Progenitor cell of endocrine pancreas (in vitro differentiated cells): ENCODE measurements at places on chromosomes 4 and X.

GRCh38 chr4:1049591-1049905, 38.1 kb downstream of the FGFRL1 start:
- no peaks in the 10 kb centered on the region for H3K4me1 ChIP-seq
- H3K4me3 ChIP-seq, result no peak overlapping the region
- H3K27me3 ChIP-seq, result peaks cover 58% of the 10 kb centered on the region
- no peak for DNase-seq
- no peak overlapping the region for H3K27ac ChIP-seq

- H3K4me3 ChIP-seq, result no peak overlapping the region
- H3K36me3 ChIP-seq, result no peaks in the 10 kb centered on the region
- DNase-seq, result no peak
Measured at GRCh38 chr4:112184438-112184837, 39.2 kb downstream of the FAM241A start.

- H3K4me1 ChIP-seq, result peaks cover 12% of the 10 kb centered on the region
- DNase-seq, result no peak
- peak overlapping the region; percentile 74 for H3K27ac ChIP-seq
- H3K4me3 ChIP-seq, result no peak overlapping the region
- peaks cover 10% of the 10 kb centered on the region for H3K36me3 ChIP-seq
- H3K27me3 ChIP-seq, result no peaks in the 10 kb centered on the region
Measured at GRCh38 chr4:165301833-165302232, 25.6 kb upstream of the MSMO1 start.

- no peaks in the 10 kb centered on the region for H3K36me3 ChIP-seq
- H3K27ac ChIP-seq, result peak overlapping the region; percentile 50
- DNase-seq, result no peak
- peaks cover 17% of the 10 kb centered on the region for H3K4me1 ChIP-seq
- H3K4me3 ChIP-seq, result no peak overlapping the region
Measured at GRCh38 chr4:115110191-115111181, 2.9 kb downstream of the NDST4 start.

GRCh38 chr4:3463556-3464348, 646 bp downstream of the DOK7 start:
- H3K4me1 ChIP-seq, result no peaks in the 10 kb centered on the region
- H3K27me3 ChIP-seq, result peaks cover 32% of the 10 kb centered on the region
- no peaks in the 10 kb centered on the region for H3K36me3 ChIP-seq

DNA sequence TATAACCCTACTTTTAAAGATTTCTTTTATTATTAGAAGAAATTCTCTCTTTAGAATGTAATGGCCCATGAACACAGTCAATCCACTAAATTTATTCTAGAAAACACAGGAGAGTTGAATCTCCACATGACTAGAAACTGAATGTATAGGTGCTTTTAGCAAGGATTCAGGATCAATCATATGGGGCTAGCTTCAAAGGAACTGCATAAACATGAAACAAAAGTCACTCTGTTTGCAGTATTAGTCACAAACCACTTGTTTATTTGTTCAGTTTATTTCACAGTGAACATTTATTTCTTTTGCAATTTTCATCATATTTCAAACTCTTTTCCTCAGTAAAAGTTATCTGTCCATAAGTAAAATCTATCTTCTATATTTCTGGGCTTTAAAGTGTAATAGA, 1604.6 kb downstream of the PCDH18 start:
- no peaks in the 10 kb centered on the region for H3K36me3 ChIP-seq
- peaks cover 1% of the 10 kb centered on the region for H3K4me1 ChIP-seq
- H3K27ac ChIP-seq, result no peak overlapping the region
- no peaks in the 10 kb centered on the region for H3K27me3 ChIP-seq
- DNase-seq, result no peak

- H3K36me3 ChIP-seq, result peaks cover 5% of the 10 kb centered on the region
- H3K27ac ChIP-seq, result no peak overlapping the region
- H3K4me3 ChIP-seq, result peak overlapping the region; percentile 90
Measured at GRCh38 chr4:98930311-98930865, 1.5 kb upstream of the EIF4E start.

DNA sequence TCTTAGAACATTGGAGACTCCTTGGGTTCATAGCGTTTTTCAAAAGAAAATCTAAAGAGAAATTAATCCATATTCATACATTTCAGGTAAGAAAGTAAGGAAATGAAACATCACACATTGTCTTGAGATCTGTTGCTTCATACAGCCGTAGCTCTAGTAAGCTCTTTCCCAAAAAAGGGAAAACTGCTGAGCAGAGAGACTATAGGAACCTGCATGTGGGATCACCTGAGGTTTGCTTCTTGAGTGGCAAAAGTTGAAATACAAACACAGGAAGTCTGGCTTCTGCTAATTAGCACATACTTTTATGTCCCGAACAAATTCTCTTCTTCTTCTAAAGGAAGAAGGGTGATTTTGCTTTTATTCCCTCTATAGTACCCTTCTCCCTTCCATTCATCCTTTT, 57.7 kb downstream of the MRPL1 start:
- no peaks in the 10 kb centered on the region for H3K27me3 ChIP-seq
- no peak for DNase-seq
- H3K36me3 ChIP-seq, result peaks cover 15% of the 10 kb centered on the region
- H3K27ac ChIP-seq, result no peak overlapping the region
- peaks cover 5% of the 10 kb centered on the region for H3K4me1 ChIP-seq

- no peak overlapping the region for H3K4me3 ChIP-seq
- no peak for DNase-seq
Measured at GRCh38 chr4:176534566-176534965, 214.8 kb downstream of the SPCS3 start.

GRCh38 chr4:24076811-24077210, 187.0 kb upstream of the PPARGC1A start:
- no peak for DNase-seq
- H3K4me1 ChIP-seq, result peaks cover 2% of the 10 kb centered on the region
- no peak overlapping the region for H3K4me3 ChIP-seq

DNA sequence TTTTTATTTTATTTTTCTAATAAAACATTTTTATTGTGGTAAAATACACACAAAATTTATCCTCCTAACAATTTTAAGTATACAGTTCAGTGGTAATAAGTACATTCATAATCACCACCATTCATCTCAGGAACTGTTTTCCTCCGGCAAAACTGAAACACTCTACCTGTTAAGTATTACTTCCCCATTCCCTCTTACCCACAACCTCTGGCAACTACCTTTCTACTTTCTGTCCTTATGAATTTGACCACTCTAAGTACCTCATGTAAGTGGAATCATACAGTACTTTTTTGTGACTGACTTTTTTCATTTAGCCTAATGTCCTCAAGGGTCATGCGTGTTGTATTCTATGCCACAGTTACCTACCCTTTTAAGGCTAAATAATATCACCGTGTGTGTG, 21.1 kb upstream of the HSFX4 start:
- H3K4me3 ChIP-seq, result no peak overlapping the region
- H3K27me3 ChIP-seq, result no peaks in the 10 kb centered on the region
- H3K36me3 ChIP-seq, result no peaks in the 10 kb centered on the region
- H3K27ac ChIP-seq, result no peak overlapping the region
- DNase-seq, result no peak

- H3K4me1 ChIP-seq, result peaks cover 4% of the 10 kb centered on the region
- H3K27me3 ChIP-seq, result no peaks in the 10 kb centered on the region
- peak overlapping the region; percentile 41 for H3K27ac ChIP-seq
- H3K4me3 ChIP-seq, result no peak overlapping the region
- no peaks in the 10 kb centered on the region for H3K36me3 ChIP-seq
- no peak for DNase-seq
Measured at GRCh38 chr4:70954032-70954431, 39.4 kb upstream of the DCK start.

GRCh38 chr4:8769645-8770517, 101.8 kb downstream of the HMX1 start:
- H3K36me3 ChIP-seq, result no peaks in the 10 kb centered on the region
- H3K27me3 ChIP-seq, result peaks cover 21% of the 10 kb centered on the region
- H3K4me1 ChIP-seq, result no peaks in the 10 kb centered on the region
- no peak overlapping the region for H3K27ac ChIP-seq
- no peak overlapping the region for H3K4me3 ChIP-seq
- no peak for DNase-seq

DNA sequence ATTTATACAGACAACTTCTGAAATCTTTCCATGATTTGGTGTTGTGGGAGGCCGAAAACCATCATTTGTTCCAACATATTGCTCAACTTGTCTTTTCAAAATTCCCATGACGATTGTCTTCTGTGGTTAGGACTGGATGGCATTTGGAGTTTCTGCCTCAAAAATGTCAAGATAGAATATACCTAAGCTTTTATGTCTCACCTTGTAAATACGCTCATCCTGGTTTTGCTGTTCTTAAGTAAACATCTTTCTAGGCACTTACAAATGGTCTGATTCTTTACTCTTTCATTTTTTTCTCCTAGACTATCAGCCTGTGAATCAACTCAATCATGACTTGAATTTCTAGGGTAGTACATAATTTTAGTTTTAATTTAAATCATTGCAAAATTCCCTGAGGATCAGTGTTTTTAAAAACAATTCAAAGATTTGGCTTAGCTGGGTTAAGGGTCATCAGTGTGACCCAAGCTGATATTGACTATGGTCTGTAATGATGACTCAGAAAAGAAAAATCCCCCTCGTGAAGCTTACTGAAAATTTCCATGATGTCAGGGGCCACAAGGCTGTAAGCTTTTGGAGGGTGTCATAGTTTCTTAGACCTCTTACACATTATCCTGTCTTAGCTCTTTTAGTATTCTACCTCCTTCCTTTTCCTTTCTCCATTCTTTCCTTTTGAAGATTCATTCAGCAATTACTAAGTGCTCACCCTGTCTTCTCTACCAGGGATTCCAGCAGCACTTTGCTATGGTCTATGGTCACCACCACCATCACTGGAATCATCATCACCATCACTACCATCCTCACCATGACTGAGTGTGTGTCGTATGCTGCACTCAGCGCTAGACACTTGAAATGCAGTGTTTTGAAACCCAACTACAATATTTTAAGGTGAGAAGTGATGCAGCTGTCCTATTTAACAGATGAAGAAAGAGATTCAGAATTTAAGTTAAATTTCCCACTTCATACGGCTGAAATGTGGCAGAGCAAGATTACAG, 124.4 kb downstream of the CPE start:
- no peaks in the 10 kb centered on the region for H3K27me3 ChIP-seq
- H3K4me1 ChIP-seq, result peaks cover 7% of the 10 kb centered on the region
- H3K36me3 ChIP-seq, result peaks cover 8% of the 10 kb centered on the region
- peak overlapping the region; percentile 80 for H3K27ac ChIP-seq
- no peak overlapping the region for H3K4me3 ChIP-seq

DNA sequence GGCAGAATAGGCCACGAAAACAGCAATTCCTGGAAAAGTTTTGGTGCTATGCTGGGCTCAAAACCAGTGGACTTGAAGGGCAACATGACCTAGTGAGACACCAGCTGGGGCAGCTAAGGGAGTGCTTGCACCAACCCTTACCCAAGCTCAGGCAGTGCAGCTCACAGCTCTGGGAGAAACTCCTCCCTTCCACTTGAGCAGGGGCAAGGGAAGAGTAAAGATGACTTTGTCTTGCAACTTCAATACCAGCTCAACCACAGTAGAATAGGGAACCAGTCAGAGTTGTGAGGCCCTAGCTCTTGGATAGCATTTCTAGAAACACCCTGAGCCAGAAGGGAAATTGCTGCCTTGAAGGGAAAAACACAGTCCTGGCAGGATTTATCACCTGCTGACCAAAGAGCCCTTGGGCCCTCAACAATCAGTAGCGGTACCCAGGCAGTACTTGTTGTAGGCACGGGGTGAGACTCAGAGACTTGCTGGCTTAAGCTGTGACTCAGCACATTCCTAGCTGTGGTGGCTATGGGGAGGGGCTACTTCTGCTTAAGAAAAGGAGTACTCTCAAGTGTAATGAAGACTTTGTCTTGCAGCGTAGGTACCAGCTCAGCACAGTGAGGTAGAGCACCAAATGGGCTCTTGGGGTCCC, 19.7 kb upstream of the ABCG2 start:
- no peaks in the 10 kb centered on the region for H3K36me3 ChIP-seq
- no peaks in the 10 kb centered on the region for H3K27me3 ChIP-seq
- H3K4me3 ChIP-seq, result no peak overlapping the region
- H3K27ac ChIP-seq, result peak overlapping the region; percentile 38

GRCh38 chr4:79439489-79439888, 31.5 kb upstream of the GK2 start:
- no peak overlapping the region for H3K4me3 ChIP-seq
- no peaks in the 10 kb centered on the region for H3K27me3 ChIP-seq
- no peak for DNase-seq
- H3K36me3 ChIP-seq, result no peaks in the 10 kb centered on the region
- H3K4me1 ChIP-seq, result no peaks in the 10 kb centered on the region

- H3K4me1 ChIP-seq, result peaks cover 4% of the 10 kb centered on the region
- no peak for DNase-seq
- no peak overlapping the region for H3K27ac ChIP-seq
- H3K4me3 ChIP-seq, result no peak overlapping the region
Measured at GRCh38 chr4:95417531-95417930, 131.2 kb downstream of the UNC5C start.

DNA sequence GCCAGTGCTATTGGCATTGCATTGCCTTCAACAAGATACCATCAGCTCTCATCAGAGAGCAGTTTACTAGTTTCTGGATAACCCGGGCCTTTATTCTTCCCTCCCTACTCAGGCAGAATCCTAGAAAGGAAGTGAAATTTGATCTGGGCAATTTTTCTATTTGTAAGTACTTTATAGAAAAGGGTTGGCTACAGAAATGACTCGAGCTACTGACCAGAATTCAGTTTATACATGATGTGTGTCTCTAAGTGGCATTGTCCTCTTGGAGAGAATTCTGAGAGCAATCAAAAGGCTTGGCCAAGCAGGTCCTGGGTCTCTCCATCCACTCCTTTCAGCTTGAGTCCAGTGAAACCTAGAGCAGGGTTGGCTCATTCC, 192.7 kb upstream of the LEF1 start:
- no peak overlapping the region for H3K27ac ChIP-seq
- no peak for DNase-seq
- peaks cover 9% of the 10 kb centered on the region for H3K27me3 ChIP-seq
- H3K4me3 ChIP-seq, result no peak overlapping the region
- H3K4me1 ChIP-seq, result peaks cover 7% of the 10 kb centered on the region
- H3K36me3 ChIP-seq, result no peaks in the 10 kb centered on the region

- no peaks in the 10 kb centered on the region for H3K36me3 ChIP-seq
- H3K4me3 ChIP-seq, result no peak overlapping the region
- no peak for DNase-seq
- H3K27ac ChIP-seq, result no peak overlapping the region
- peaks cover 5% of the 10 kb centered on the region for H3K4me1 ChIP-seq
Measured at GRCh38 chrX:24259544-24260240, 54.2 kb downstream of the SUPT20HL2 start.

DNA sequence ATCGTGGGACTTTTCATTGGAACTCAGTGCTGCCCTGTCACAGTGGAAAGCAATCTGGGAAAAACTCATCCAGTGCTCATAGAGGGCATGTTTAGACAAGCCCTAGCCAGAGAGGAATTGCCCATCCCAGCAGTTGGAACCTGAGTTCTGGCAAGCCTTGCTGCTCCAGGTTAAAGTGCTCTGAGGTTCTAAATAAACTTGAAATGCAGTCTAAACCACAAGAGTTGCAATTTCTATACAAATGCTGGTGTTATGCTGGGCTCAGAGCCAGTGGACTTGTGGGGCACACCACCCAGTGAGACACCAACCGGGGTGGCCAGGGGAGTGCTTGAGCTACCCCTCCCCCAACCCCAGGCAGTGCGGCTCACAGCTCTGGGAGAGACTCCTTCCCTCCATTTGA, 142.8 kb upstream of the PPP1R2C start:
- no peak overlapping the region for H3K4me3 ChIP-seq
- H3K27me3 ChIP-seq, result no peaks in the 10 kb centered on the region
- H3K27ac ChIP-seq, result no peak overlapping the region
- H3K4me1 ChIP-seq, result no peaks in the 10 kb centered on the region
- no peaks in the 10 kb centered on the region for H3K36me3 ChIP-seq

GRCh38 chr4:187500796-187501195, 494.8 kb upstream of the ZFP42 start:
- no peaks in the 10 kb centered on the region for H3K4me1 ChIP-seq
- H3K27ac ChIP-seq, result no peak overlapping the region
- no peak for DNase-seq
- no peak overlapping the region for H3K4me3 ChIP-seq
- no peaks in the 10 kb centered on the region for H3K27me3 ChIP-seq
